ENCODE measurements at places on chromosomes 16 and 17.

DNA sequence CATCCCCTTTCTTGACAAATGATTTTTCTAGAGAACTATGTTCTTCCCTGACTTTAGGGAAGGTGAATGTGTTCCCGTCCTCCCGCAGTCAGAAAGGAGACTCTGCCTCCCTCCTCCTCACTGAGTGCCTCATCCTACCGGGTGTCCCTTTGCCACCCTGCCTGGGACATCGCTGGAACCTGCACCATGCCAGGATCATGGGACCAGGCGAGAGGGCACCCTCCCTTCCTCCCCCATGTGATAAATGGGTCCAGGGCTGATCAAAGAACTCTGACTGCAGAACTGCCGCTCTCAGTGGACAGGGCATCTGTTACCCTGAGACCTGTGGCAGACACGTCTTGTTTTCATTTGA, 7.4 kb downstream of the NAT9 start:
- no peak for ATAC-seq

- ATAC-seq = no peak
These were observed 17.1 kb downstream of the MYO1C start for GRCh38 chr17:1475321-1475854.

DNA sequence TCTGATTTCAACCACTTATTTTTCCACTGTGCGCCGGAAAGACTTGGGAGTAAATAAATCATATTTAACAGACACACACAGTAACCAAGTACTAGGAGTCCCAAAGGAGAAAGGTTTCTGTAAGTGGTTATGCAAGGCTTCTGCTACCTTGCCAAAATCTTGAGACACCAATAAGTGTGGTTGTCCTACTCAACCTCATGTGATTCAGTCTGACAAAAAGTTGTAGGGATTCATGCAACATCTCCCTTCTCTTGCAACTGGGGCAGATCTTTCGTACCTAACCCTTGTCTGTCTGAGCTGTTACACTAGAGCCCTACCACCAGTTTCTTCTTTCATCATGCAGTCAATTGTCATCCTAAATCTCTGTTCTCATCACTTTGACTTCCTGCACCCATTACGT, 69.9 kb upstream of the NUDT7 start:
- ATAC-seq = no peak

GRCh38 chr16:27240948-27241531, 27.5 kb downstream of the NSMCE1 start:
- ATAC-seq = no peak

- no peak for ATAC-seq
These were observed 36.7 kb downstream of the PLXDC1 start for GRCh38 chr17:39114723-39115122.

- no peak for ATAC-seq
These were observed 10.5 kb downstream of the PDILT start for GRCh38 chr16:20393801-20394577.

- ATAC-seq = no peak
These were observed 126.7 kb upstream of the FOXF1 start for GRCh38 chr16:86383488-86384262.

GRCh38 chr16:81523387-81524115, 78.9 kb downstream of the CMIP start:
- no peak for ATAC-seq

GRCh38 chr16:53773881-53774280, 69.9 kb downstream of the FTO start:
- no peak for ATAC-seq

DNA sequence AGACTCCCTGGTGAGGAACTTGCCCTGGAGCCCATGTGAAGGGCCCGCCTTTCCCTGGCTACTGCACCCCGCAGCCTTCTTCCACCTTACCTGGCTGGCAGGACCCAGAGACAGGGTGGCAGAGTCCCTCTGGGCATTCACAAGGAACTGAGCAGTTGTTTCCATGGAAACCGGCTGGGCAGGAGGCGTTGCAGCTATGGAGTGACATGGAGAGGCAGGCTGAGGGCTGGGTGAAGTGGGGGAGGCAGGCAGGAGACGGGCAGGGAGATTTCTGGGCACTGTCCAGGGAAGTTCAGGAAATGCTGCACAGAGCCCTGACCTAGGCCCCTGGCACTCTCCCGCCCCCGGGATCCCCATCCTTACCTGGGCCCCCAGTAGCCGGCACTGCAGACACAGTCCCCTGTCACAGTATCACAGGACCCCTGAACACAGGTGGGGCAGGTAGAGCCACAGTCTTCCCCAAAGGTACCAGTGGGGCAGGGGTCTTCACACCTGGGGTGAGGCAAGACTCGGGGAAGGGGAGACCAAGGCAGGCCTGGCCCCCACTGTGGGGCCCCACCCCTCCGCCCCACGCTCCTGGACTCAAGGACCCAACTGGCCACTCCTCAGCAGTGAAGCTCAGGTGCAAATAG, 5.9 kb downstream of the SCARF1 start:
- ATAC-seq = no peak

- ATAC-seq = no peak
These were observed 10.4 kb upstream of the HERPUD1 start for GRCh38 chr16:56921571-56921970.

DNA sequence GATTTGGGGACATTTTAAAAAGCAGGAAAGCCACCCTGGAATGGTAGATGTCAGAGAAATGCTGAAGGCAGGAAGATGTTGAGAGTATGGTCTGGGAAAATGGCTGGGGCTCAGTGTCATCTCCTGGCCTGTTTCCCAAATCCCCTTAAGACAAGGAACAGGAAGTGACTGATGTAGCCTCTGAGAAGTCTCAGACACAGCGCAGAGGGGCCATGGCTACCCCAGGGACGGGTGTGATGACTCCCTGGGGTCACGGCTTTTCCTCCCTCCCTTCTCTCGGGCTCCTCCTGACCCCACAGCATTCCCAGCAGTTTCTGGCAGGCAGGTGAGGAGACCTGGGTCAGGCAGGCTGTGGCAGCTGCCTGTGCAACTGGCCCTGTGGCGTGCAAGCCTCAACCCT, 45.4 kb downstream of the RAP1GAP2 start:
- no peak for ATAC-seq

DNA sequence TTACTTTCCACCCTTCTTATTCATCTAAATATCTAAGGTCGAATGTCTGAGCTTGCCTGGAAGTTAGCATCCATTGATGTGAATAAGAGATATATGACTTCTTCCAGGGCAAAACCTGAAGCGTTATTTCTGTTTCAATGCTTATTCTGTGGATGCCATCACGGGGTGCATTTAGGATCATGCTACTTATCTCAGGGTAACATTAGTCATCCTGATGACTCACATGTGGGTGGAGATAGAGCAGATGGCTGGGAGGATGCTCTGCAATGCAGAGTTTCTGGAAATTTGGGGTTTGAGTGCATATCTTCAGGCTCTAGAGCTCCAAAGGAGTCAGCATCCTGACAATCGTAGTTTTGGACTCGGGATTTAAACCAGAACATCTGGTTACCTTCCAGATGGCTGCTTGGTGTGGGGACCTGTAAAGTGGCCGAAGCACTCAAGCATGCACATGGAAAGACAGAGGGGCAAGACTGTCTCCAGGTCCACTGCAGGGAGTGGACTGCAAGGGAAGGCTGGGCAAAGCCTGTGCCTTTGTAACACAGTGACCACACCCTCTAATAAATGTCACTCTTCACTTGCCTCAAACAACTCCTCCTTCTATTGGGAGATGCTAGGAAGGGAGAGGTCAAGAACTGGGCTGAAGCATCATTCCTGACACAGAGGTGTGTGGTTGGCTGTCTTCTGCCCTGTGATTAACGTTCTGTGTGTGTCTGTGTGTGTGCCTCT, 175.2 kb upstream of the SALL1 start:
- no peak for ATAC-seq

DNA sequence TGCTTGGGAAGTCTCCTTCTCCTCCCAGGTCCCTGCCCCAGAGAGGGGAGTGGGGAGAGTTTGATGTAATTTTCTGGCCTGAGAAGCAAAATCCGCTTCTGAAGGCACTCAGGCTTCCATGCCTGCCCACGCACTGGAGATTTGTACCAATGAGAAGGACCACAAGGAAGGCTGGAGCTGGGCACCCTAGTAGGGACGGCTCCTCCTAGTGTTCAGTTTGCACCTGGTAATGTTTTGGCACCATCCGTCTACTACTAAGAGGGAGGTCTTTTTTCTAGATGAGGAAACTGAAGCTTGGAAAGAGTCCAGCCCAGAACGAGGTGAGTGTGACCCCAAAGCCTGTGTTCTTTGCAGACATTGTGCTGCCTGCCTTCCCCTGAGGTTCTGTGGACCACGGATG, 83.6 kb upstream of the NLRP1 start:
- ATAC-seq = no peak

DNA sequence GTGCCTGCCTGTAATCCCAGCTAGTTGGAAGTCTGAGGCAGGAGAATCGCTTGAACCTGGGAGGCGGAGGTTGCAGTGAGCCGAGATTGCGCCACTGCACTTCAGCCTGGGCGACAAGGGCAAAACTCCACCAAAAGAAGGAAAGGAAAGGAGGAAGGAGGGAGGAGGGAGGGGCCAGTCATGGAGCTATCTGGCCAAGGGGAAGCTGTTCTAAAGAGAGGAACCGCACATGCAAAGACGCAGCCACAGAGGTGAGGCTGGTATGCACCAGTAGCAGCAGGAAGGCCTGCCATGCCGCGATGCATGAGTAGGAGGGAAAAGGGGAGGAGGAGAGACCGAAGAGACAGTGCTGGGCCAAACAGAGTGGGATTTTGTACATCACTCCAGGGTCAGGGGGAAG, 35.9 kb downstream of the HSBP1 start:
- ATAC-seq = peak; percentile 78

- ATAC-seq = peak; percentile 27
These were observed 41.6 kb downstream of the MYO1D start for GRCh38 chr17:32835291-32835761.

- no peak for ATAC-seq
These were observed 26.6 kb downstream of the PIPOX start for GRCh38 chr17:29069526-29070041.

- peak; percentile 79 for ATAC-seq
These were observed 12.3 kb downstream of the CES4A start for GRCh38 chr16:67000384-67001351.

GRCh38 chr17:42347198-42347597, 41.0 kb downstream of the STAT3 start:
- no peak for ATAC-seq

GRCh38 chr17:76124582-76125390, 16.3 kb downstream of the FOXJ1 start:
- ATAC-seq = no peak

DNA sequence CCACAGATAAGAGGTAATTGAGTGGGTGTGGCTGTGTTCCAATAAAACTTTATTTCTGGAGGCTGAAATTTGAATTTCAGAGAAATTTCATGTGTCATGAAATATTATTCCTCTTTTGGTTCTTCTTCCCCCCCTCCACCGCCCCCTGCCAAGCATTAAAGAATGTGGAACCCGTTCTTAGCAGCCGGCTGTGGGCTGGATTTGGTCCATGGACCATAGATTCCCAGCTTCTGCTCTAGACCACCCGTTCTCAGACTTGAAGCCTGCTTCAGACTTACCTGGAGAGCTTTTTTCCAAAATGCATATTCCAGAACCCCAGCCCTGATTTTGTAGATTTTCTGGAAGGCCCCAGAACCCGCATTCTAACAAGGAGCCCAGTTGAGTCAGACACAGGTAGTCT, 15.1 kb upstream of the LASP1NB start:
- ATAC-seq = no peak

GRCh38 chr17:39238311-39238972, 12.7 kb upstream of the STAC2 start:
- ATAC-seq = peak; percentile 84

DNA sequence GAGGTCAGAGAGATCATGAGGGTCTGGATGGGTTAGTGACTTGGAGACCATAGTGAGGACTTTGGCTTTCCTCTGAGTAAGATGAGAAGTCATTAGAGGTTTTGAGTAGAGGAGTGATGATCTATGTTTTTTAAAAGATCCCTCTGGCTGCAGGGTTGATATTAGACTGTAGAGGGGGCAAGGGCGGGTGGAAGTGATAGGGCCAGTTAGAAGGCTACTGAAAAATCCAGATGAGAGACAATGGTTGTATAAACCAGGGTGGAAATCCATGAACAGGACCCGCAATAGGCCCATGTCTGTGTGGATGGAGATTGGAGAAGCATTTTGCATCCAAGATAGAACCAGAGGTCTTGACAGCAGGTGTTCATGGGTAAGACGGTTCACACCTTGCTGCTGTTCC, 9.8 kb downstream of the ITGAL start:
- ATAC-seq = no peak

GRCh38 chr17:56754523-56755208, 79.1 kb downstream of the C17orf67 start:
- ATAC-seq = no peak

GRCh38 chr16:82033006-82033405, 2.0 kb upstream of the HSD17B2 start:
- no peak for ATAC-seq

GRCh38 chr17:65356536-65356935, 204.9 kb downstream of the AXIN2 start:
- ATAC-seq = no peak

DNA sequence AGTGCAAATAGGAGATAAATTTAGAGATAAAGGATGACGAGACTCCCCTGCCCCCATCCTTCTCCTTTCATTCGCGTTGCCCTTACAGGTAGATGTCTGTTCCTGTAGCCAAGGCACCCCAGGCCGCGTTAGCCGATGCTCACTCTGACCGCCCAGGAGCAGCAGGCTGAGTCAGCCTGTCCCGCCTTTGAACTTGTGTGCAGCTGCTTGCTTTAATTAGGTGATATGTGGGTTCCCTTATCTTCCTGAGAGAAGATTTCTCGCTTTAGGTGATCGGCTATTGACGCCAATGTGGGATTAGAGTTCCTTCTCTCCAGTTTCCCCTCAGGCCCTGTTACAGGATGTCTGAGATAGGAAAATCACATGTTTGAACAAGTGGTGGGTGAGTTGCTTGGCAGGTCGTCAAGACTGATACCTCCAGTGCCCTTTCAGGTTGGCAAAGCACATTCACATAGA, 119.5 kb downstream of the MSI2 start:
- no peak for ATAC-seq

GRCh38 chr17:20988896-20989295, 53.9 kb downstream of the USP22 start:
- no peak for ATAC-seq

DNA sequence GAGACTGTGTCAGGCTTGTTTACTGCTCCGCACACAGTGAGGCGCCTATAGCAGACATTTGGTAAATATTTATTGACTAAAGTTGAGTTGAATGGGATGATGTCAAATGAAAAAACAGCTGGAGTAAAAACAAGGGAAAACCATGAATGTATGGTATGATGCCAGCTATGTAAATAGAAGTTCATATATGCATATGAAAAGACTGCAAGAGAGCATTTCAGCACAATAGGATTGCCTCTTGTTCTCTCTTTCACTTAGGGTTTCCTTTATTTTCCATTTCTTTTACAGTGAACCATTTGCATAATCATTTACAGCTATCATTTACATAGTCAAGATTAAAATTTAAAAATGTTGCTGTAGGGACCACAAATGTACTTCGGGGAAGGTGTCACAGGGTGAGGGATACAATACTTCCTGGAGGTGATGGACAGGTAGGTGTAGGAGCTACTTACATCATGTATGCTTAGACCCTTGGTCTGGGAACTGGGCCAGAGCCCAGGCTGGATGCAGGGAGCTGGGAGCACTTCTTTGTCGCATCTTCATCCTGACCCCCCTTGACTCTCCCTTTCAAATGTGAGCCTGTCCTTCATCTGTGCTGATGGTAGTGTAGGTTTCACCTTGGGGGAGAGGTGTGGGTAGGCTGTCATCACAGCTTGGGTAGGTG, 113.3 kb downstream of the UTP18 start:
- no peak for ATAC-seq

Data from stimulated activated memory B cell treated with anti-CD40 and anti-IgM and Interleukin-4, amounts not matched to agents 10 μg/mL and 1 μg/mL and 100 μg/mL, for 72 hours (primary cell).